Muscle of leg (tissue), 16 donors: ENCODE measurements at places on chromosomes 4 and X.

GRCh38 chr4:67723949-67724348, 23.0 kb upstream of the UBA6 start:
- no peak for DNase-seq

GRCh38 chr4:78004270-78004669, 52.9 kb upstream of the FRAS1 start:
- no peak for DNase-seq

- DNase-seq, result peak; percentile 56
These were observed at the start of gene SHISA3 for GRCh38 chr4:42396752-42397634. TSS of gene SHISA3 (plus strand) at chr4:42397488. CDS start at chr4:42398057, 569 bp downstream.

DNA sequence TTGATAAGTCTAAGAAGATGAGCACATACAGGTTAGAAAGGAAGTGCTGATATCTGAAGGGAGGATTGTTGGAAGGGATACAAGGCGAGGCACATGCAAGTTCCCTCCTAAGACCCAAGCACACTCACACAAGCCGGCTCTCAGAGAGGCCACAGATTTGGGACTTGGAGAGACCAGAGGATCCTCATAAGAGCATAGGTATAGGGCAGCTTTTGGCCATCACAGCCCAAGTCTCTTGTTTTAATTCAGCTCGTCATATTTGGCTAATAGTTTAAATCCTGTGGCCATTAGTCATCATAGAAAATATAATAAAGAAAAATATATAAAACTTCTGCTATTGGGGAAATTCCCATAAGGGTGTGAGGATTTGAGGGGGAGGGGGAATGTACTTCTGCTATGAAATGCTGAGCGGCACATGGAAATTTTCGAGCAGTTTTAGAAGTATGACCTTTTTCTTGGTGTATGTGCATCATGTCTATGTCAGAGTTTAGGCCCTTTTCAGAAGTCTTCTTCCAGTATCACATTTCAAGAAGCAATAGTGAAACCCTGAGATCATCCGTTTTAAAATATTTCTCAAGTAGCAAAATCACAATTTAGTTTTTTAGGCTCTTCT, 97.7 kb downstream of the NFKB1 start:
- no peak for DNase-seq

GRCh38 chr4:182904211-182904761, 12.9 kb downstream of the DCTD start:
- no peak for DNase-seq

GRCh38 chrX:2540426-2540947, 39.7 kb upstream of the DHRSX start:
- DNase-seq, result no peak
